Activated T-helper 9 cell treated with anti-CD3 and anti-CD28 coated beads, Interleukin-2, amount 50 U/mL, for 16 hours (primary cell): ENCODE measurements at places on chromosomes 3 and 15.

- no peak for DNase-seq
Measured at GRCh38 chr3:158739078-158739477, 6.8 kb upstream of the RARRES1 start.

GRCh38 chr15:79640206-79640605 is 208.1 kb downstream of the MINAR1 start:
- DNase-seq: no peak

- DNase-seq: no peak
Measured at GRCh38 chr3:167160781-167161180, 219.3 kb downstream of the ZBBX start.

GRCh38 chr3:143098032-143098764 is 21.4 kb upstream of the CHST2 start:
- DNase-seq: no peak

GRCh38 chr15:75431682-75432081 is 19.8 kb downstream of the SIN3A start:
- no peak for DNase-seq

DNA sequence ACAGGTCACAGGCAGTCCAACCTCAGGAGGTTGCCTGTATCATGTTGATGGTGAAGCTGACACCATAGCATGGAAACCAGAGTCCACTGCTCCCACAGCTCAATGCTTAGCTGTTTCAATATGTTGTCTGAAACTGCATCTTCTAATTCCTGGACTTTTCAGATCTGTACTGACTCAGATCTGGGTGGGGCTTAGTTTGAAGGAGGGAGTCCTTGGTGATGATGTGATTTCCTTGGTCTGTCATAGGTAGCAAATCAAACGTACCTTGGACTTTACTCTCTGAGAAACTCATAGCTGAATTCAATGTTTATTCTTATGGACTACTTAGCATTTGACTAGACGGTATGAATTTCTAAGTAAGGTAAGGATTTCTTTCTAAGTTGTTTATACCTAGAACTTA is at the start of gene HHLA2:
TSS of gene HHLA2 (plus strand) at position 310 of the 400 bp plus-strand sequence. CDS start 55,266 bp downstream, outside the sequence.
- DNase-seq: no peak

DNA sequence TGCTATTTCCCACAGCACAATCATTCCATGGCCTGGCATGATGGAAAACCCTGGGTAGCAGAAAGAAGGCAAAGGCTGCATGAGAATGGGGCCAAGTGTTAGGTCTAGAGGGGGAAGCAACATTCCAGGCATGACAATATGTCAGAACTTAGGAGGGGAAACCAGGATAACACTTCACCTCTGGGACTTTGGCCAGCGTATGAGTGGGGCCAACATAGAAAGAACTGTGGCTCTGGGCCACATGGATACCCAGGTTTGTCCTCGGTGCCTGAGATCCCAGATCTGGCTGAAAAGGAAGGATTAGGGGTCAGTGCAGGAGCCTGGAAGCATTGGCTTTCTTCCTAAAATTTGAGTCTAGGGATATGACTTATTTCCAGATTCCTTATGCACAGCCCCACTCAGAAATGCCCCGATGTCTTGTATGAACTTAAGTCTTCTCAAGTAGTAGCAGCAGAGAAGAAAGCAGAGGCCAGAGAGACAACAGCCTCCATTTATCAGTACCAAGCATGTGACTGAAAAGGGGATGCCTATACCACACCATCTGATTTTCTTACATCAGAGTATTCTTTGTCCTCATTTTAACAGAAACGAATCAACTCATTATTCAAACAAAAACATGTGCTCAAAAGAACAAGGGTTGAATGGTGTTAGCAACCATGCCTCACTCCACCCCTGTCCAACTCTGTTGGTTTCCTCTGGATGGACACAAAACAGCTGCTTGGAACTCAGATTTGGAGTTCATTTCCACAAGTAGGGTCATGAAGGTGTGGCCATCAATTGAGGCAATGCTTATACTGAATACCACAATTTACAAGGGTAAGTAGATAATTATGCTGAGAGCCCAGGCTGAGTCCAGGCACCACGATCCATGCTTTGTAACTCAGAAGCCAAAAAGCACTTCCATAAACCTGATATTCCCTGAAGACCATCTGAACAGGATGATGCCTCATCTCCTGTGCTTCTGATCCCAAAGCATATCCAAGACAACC is 43.7 kb upstream of the NDUFB4 start:
- DNase-seq: no peak

DNA sequence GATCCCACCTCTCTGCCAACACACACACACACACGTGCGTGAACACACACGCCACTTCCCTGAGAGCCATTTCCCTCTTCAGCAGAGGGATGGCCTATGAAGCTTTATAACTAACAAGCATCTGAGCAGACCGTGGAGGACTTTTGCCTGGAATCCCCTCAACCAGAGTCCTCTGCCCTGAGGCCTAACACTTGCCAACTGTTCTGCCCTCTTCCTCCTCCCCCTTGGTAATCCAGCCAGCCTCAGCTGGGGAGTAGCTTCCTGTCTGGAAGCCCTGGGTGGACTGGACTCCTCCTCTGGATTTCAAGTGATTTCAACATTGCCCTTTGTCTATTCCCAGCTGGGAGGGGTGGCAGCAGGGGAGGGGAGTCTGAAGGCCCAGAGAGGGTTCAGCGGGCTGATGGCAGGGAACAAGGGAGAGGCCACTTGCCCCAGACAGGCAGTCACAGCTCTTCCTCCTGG is 68.4 kb upstream of the HACD2 start:
- DNase-seq: no peak

- no peak for DNase-seq
Measured at GRCh38 chr3:106018102-106018501, 149.3 kb upstream of the CBLB start.

- no peak for DNase-seq
Measured at GRCh38 chr3:173913397-173913796, 515.9 kb downstream of the NLGN1 start.

- no peak for DNase-seq
Measured at GRCh38 chr15:47356297-47356696, 361.0 kb upstream of the SEMA6D start.

- no peak for DNase-seq
Measured at GRCh38 chr3:73813291-73813690, 188.6 kb upstream of the PDZRN3 start.

DNA sequence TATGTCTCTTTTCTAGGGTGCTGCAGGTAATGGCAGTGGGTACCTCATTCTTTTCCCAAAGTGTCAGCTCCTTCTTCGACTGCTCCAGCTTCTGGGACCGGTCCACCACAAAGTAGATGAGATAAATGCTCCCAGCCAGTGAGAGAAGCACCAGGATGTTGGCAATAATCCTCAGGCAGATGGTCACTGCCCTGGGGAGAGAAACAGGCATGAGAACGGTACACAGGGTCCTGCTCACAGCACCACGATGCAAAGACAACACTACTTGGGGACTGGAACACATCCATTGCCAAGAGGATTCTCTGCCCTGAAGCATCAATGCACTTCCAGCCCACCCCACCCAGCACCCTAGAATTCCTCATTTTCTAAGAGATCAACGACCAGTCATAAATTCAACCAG is 22.4 kb downstream of the TMC3 start:
- DNase-seq: no peak

- no peak for DNase-seq
Measured at GRCh38 chr3:44067431-44067830, 174.3 kb upstream of the TOPAZ1 start.

DNA sequence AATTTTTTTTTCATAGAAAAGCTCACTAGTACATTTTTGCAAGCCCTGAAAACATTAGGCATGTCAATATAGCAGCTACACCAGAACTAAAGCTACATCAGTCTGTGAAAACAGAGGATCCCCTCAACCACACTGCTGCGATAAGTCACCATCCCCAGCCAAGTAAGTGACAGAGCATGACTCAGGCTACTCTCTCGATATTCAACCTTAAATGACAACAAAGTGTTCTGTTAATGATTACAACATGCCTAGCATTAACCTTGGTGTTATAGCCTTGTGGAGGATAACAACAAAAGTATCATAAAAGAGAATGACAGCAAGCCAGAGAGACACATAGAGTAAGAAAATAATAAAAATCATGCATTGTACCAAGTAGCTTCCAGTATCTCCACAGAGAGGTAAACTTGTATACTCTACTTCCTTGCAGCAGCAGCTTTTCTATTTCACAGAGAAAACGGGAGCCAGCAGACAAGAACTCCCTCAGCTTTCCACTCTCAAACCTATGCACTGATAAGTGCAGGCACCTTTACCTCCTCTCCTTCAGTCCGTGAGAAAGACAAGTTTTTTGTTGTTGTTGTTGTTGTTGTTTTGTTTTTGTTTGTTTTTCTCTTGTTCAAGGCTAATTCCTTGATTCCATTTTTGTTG is 76.6 kb downstream of the GBE1 start:
- DNase-seq: no peak

GRCh38 chr15:59298854-59299250 is 73.8 kb downstream of the MYO1E start:
- DNase-seq: no peak
